ENCODE measurements at places on chromosomes 4 and X.

DNA sequence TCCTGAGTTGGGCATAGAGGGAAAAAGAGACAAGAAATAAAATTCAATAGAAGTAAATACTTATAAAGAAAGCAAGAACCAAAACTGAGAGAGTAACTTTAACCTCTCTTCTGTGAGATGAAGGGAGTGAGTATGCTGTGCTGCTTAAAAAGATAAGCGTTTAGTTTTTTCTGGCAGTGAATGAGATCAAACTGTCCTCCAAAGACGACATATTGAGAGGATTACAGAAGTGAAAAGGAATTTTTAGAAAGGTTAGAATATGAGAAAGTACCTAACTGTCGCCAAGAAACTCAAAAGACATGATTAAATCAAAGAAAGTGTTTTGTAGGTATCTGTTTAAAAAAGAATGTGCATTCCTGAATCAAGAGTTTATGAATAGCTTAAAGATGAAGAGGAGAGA lies 16.0 kb downstream of the GAB1 start:
- no peak for DNase-seq

DNA sequence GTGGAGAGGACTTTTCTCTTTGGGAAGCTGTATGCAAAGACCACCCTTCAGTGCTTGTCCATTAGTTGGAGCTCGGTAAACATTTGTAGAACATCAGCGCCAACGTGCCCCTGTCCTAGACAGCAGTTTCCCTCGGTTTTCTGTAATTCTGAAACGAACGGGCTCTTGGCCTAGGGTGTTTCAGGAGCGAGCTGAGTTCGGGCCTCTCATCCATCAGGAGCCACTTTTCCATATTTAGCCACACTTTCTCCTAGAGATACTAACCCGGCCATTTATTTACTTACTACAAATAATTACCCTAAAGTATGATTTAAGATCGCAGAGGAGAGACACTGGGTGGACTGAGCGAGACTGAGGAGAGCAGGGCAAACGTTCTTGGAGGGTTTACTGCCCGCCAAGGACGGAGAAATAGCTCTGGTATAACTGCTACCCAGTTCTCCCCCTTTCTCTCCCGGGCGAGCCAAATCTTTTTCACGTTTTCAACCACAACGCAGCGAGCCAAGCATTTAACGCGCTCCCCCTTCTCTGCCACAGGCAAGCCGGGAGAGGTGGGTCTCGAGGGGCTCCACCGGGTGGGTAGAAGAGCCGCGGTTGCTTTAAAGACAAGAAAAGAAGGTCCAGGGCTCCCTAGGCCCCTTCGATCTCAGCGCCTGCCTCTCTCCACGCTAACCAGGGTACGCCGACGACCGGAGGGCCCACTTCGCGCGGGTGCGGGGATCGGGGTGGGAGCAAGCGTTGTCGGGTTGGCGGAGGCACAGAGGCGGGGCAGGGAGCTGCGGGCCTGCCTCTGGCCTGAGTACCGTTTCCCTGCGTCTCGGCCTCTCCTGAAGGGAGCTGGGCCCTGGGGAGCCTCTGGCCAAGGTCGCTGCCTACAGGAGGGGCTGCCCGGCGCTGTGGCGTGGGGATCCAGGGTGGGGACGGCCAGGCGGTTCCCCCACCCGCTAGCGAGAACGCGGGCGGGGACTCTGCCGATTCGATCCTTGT lies 10.8 kb upstream of the PITX2 start:
- no peak for DNase-seq

GRCh38 chr4:20085156-20085555 lies 166.5 kb upstream of the SLIT2 start:
- no peak for DNase-seq

- DNase-seq: no peak
These were observed 70.5 kb upstream of the ESX1 start for GRCh38 chrX:104325213-104325585.

GRCh38 chr4:117968606-117969005 lies 65.7 kb upstream of the NDST3 start:
- no peak for DNase-seq

GRCh38 chrX:128020701-128021100 lies 31.5 kb downstream of the ACTRT1 start:
- DNase-seq: no peak

GRCh38 chr4:38681281-38681991 lies 17.4 kb downstream of the KLF3 start:
- DNase-seq: no peak

GRCh38 chr4:113447769-113448168 lies 313.8 kb downstream of the CAMK2D start:
- no peak for DNase-seq

- no peak for DNase-seq
These were observed 20.5 kb upstream of the BLTP1 start for GRCh38 chr4:122131562-122132157.

DNA sequence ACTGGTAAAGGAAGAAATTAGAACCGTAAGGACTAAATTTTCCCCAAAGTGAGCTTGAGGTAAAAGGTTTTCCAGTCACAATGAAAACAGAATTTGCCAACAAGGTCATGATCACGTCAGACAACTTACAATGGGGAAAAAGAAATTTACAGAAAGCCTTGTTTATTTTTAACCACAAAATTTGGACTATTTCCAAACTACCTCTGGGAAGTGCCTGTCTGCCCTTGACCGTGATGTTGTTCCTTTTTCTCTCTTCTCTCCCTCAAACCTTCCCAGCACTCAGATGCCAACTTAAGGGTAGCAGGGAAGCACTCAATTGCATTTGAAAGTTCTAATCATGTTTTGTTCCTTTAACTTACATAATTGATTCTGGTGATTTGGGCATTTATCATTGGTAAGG lies 32.5 kb downstream of the MEPE start:
- no peak for DNase-seq

GRCh38 chrX:136446208-136446607 lies 41.5 kb upstream of the BRS3 start:
- no peak for DNase-seq

GRCh38 chr4:76309939-76310550 lies 3.5 kb downstream of the STBD1 start:
- no peak for DNase-seq

DNA sequence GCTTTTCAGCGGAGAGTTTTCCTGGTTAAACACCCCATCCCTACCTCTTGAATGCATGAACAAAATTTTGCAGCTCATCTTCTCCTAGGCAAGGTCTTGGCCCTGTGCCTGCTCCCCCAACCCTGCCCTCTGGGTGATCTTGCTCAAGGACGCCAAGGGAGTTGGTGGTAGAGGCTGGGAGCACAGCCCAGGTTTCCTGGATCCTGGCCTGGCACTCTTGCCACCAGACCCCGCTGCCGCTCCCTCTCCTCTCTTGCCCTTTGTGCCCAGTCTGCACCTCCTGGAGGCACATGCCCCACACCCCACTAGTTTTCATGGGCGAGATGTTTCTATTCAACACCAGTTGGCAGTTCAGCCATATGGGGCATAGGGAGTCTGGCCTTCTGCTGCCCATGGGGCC lies 37.3 kb downstream of the TSC22D3 start:
- no peak for DNase-seq

- DNase-seq: no peak
These were observed 53.0 kb downstream of the ARSF start for GRCh38 chrX:3094261-3094660.

DNA sequence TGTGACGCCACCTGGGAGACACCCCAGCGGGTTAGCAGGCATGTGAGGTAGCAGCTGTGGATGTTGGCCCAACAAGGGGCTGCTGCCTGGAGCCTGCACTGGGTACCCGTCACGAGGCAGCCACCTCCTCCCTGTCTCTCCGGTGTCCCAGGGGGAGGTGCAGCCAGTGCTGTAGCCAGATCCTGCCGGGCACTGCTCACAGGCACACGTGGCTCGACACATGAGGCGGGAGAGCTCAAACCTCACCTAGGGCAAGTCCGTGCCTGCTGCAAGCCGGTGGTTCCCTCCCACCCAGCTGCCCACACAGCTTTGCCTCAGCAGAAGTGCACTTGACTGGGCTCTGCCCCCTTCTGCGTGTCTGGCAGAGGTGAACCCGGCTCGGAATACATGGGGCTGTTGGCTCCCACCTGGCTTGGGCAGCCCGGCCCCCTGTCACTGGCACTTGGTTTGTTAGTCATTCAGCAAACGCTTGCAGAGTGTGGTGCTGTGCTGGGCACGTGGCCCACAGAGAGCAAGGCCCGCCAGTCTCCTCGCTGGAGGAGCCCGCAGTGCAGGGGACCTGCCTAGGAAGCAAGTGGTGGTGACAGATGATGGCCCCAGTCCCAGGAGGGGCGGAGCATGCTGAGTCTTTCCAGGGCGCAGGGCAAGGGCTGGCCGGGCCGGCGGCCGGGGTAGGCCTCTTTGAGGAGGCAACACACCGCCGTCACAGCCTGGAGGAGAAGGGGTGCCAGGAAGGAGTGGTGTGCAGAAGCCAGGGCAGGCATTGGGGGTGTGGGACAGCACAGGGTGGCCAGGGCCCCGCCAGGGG lies 10.1 kb upstream of the SH3TC1 start:
- no peak for DNase-seq

DNA sequence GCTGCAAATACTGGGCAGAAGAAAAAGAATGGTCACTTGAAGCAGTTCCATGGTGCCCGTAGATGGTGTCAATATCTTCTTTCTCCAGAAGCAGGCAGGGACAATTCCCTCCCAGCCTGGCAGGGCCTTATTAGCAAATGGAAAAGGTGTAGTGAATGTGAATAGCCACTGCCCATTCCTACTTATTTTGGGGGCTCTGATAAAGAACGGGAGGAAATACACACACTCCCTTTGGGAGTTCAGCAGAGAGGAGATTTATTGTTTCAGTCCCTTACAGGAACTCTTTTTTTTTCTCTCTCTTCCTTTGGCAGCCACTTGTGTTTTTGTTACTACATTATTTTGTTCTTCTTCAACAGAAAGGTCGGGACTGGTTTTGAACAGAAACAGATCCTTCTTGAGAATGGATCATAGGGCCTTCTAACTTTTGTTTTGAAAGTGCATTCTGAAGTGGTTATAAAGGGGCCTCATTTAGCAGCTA lies at the start of gene EMCN:
Gene EMCN (minus strand): TSS at position 159 of the 478 bp plus-strand sequence. CDS start 108 bp downstream, at position 51.
- DNase-seq: no peak
